ENCODE measurements at places on chromosomes 2 and 18. TPM values are rescaled to one million over a fixed set of nuclear protein-coding genes. Genes with fewer than 3 reads are reported as not detected.

DNA sequence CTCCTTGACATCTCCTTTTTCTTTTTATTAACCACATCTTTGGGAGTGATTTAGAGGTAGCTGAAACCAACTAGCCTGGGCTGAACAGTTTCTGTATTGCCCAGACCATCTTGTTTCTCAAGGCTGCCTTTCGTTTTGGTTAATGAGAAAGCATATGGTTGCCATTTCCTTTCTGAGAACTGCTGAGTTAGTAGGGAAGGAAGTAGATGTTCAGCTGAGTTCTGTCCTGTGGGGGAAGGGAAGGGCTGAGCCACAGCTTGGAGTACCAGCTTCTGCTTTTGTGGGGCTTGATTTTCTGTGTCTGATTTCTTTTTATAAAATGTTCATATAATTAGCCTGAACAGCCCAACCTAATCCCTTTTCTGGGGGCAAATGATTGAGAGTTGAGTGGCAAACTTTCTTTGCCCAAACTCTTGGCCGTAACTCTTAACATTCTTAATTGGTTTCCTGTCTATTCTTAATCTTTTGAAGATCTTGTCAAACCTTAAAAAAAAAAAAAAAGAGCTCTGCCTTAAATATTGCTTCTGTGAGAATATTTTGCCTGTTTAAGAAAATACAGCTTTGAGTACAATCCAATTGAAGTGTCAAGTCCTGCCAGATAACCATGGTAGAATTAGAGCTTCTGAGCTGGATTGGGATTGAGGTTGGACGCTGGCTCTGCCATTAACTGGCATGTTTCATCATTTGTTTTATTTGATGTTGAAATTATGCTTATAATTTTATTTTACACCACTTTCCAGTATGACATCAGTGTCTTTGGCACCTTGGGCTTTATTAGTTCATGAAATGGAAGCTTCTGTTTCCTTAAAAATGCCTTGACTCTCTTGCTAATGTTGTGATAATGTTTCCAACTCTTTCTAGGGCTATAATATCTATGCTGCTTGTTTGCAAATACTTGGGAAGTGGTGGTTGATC is 1.9 kb upstream of the NABP1 start:
- no peak for DNase-seq

DNA sequence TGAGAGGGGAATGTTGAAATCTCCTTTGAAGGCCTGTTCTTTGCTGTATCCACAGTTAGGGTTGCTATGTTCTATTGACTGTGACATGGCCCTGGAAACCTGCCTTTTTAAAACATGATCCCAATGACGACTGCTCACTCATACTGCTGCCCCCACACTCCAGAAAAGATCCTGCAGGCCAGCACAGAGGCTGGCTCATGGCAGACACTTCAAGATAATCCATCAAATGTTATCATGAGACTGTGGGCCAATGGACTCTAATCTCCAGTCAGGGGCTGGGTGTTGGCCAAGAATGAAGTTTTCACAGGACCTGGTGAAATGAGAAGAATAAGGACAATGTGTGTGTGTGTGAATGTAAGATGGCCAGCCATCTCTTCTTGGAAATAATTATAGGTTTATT is 59.0 kb upstream of the THOC1 start:
- no peak for DNase-seq

- DNase-seq = no peak
Measured at GRCh38 chr2:109275120-109276012, 146.4 kb downstream of the SH3RF3 start.

- no peak for DNase-seq
Measured at GRCh38 chr2:195501746-195502145, 155.3 kb upstream of the SLC39A10 start.

GRCh38 chr18:53253789-53254188 is 913.8 kb downstream of the DCC start:
- no peak for DNase-seq

GRCh38 chr2:134253804-134254203 is at the start of gene MGAT5:
Gene MGAT5, plus strand, starts transcription at chr2:134254072. Its CDS starts 332 bp downstream, at chr2:134254404.
- DNase-seq = no peak

DNA sequence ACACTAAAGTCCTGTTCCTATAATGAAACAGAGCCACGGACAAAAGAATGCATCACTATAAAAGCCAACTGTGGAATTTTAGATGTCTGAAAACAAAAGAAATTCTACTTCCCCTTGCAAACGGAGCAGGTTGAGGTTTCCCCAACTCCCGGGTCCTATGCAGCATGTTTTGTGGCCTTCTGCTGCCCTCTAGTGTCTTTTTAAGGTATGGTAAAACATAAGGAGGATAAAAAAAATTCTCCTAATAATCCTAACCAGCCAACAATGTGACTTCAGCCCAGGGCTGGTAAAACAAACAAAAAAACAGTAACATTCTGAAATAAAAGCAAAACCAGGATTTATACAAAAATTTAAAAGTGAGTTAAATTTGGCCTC is 539.5 kb downstream of the NRXN1 start:
- no peak for DNase-seq

- no peak for DNase-seq
Measured at GRCh38 chr2:16728351-16729136, 62.9 kb upstream of the CYRIA start.

GRCh38 chr18:12726774-12727550 is 24.1 kb downstream of the PSMG2 start:
- DNase-seq = no peak

GRCh38 chr18:31652357-31652756 is 32.0 kb downstream of the B4GALT6 start:
- no peak for DNase-seq

- no peak for DNase-seq
Measured at GRCh38 chr2:233563663-233564430, 2.7 kb downstream of the USP40 start.

DNA sequence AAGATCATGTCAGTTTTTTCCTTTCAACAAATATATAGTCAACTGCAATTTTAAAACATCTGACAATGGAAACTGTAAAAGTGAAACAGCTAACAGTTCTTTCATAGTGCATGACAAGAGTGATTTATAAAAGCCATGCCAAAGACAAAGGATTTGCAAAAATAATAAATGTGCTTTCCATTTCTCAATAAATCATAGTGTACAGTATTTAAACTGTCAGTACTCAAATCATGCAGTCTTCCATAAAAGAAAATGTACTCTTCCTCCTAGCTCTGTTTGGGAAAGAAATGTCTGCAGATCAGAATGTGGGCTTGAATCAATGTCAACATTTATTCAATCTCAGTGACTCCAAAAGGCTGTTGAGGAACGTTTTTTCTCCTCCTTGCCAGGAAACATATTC is 131.7 kb upstream of the PDE1A start:
- DNase-seq = no peak

- DNase-seq = no peak
Measured at GRCh38 chr2:28365158-28365557, 27.5 kb upstream of the FOSL2 start.

The NEUROD1 gene
- not detected for total RNA-seq

The SYT4 gene
- total RNA-seq = not detected

The SLC35F5 gene
- 57.2 TPM for total RNA-seq

The CD28 gene
- 3.1 TPM for total RNA-seq

The DCDC2C gene
- 1.4 TPM for total RNA-seq

Data from omental fat pad (tissue), 4 donors.